Naive B cell (primary cell): ENCODE measurements at places on chromosomes 16 and 17.
A peak's percentile ranks its signal among the peaks of the same experiment; 100 is the strongest.

GRCh38 chr16:2003827-2004641 is 5.6 kb downstream of the ZNF598 start:
- DNase-seq: peak; percentile 84

- peak; percentile 61 for DNase-seq
Measured at GRCh38 chr17:35969558-35970380, 11.5 kb downstream of the CCL16 start.

GRCh38 chr17:31907342-31907962 is 5.9 kb upstream of the UTP6 start:
- DNase-seq: no peak

DNA sequence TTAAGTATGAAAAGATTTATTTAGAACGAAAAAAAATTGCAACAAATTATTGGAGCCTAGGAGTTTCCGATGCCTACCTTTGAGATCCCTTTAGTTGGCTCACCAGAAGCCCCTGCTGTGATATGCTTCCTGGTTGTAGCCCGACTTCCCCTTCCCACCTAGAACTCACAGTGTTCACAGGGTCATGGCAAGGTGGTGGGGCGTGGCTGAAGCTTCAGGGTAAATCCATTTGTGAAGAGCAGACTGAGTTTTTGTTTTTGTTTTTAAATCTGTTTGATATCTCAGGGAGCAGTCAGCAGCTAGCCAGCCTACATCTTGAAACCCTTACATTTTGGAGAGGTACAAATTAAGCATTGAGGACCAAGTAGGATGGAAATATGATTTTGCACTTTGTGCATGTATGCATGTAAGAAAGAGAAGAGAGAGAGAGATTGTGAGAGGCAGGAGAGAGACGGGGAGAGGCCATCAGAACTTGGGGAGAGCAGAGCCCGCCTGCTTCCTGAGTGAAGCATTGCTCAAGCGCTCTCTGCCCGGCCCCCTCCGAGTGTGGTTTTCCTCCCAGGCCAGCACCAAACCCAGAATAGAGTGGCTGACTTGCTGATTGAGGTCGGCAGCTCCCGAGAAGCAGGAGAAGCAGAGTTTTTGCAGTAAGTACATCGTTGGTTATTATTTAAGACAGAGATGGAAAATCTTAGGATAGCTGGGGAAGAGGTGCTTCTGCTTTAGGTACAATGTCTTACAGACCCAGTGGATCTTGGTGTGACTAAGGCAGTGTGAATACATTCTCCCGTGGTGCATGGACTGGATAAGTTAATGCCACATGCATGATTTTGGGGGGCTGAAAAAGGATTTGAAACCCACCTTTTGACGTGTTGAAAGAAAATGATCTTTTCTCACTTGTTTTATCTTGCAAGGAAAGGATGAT is 64.2 kb downstream of the SPECC1 start:
- no peak for DNase-seq

GRCh38 chr16:14559809-14560241 is 70.2 kb downstream of the PARN start:
- no peak for DNase-seq

DNA sequence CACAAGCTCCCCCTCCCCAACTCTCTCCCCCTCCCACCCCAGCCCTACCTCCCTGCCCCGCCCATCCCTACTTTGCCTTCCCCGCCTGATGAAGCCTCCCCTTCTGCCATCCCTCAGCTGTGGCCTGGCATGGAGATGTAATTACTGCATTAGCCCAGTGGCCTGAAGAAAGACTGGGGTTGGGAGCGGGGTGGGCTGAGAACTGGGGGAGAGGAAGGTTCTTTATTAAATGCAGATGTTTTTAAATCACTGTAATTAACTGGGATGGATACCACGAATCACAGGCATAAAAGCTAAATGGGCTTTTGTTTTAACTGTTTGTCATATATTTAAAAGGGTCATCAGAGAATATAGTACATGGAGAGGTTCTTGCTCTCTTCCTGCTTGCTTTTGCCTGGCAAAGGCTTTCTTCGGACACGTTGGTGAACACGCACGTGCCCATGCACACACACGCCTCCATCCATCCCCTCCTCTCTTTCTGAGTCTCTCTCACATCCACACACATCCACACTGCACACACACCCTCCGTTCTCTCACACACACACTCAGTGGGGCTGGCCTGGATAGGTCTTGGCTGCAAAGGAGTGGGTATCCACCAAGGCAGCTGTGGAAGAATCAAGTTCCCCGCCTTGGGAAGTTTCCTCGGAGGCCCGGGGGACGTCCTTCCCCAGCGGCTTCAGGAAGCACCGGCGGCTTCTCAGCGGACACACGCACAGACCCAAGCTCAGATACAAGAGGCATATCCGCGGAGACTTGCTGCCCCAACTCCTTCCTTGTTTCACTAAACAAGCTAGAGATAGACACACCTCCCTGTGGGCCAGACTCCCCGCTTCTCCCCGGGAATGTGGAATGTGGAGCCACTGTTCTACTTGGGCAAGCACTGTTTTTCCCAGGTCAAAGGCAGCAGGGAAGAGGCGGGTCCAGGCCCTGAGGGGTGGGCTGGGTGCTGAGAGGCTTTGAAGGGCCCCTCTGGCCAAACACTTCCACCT is 27.4 kb upstream of the TNRC6C start:
- DNase-seq: no peak

DNA sequence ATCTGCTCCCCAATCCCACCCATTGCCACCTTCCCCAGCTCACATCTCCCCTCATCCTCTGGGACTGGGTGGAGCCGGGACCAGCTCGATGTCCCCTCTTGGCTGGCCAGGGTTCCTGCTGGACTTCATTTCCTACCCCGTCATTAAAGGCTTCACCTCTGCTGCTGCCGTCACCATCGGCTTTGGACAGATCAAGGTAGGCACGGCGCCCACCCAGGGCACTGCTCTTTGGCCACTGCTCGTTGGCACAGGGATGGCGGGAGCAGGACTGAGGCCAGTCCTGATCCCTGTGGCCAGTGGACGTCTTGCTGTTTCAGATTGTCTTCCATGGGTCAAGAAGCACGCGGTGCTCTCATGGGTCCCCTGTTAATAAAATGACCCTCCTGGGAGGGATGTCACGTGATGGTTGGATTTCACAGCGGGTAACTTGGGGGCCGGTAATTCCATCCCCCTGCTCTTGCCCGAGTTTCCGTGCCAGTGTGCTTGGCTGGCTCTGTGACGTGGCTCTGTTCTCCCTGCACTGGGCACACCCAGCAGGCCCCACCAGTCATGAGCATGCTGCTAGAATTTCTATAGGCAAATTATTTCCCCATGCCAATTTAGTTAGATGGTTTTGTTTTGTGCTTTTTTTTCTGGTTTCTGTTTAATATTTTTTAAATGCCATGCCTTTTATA is 3.1 kb downstream of the SLC26A11 start:
- no peak for DNase-seq

DNA sequence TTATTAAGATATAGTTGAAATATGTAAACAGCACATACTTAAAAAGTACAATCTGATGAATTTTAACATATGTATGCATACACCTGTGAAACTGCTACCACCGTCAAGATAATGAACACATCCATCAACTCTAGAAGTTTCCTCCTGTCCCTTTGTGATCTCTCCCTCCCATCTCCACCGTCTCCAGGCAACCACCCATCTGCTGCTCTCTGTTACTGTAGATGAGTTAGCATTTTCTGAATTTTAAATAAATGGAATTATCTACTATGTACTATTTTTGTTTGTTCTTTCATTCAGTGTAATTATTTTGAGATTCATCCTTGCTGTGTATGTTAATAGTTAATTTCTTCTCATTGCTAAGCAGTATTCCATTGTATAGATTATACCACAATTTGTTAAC is 40.2 kb upstream of the SMPD3 start:
- DNase-seq: no peak

- no peak for DNase-seq
Measured at GRCh38 chr17:63634163-63634562, 11.9 kb downstream of the MAP3K3 start.

DNA sequence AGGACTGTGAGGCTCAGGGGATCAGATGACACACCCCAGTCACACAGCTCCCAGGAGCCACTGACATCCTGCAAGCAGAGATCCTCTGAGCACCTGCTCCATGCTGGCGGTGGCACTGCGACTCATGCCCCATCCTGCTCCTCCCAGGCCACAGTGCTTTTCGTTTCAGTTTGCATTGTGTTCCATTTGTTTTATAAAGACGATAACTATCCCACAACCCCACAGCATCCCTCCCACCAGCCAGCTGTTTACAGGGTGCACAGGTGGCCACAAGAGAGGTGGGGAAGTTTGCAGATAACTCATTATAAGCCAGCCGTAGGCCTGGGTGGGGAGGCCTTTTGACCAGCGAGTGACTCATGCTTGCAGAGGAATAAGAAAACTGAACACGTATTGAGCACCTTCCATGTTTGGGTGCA is 28.2 kb downstream of the BCO1 start:
- no peak for DNase-seq
